Lower lobe of right lung (tissue), 2 donors: ENCODE measurements at places on chromosomes 3 and 15. TPM values are rescaled to one million over a fixed set of nuclear protein-coding genes. Genes with fewer than 3 reads are reported as not detected.

DNA sequence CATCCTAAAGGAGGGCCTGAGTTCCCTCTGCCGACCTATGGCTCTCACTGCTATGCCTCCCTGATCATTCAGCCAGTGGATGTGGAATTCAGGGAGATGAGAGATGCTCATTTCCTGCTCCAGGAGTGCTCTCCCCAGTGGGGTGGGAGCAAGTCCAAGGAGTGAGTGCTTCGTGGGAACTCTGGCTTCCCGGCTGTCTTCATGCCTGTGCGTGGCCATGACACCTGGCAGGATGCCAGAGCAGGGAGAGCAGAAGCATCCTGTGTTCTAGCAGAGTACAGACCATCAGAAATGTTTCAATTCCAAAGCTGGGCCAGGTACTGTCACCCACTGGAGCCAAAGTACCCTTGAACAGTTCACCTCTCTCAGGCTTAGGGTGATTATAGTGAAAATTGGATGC lies 45.1 kb downstream of the APH1B start:
- no peak overlapping the region for H3K4me3 ChIP-seq

KCNH8 gene
- 0.12 TPM for total RNA-seq

OR5K2 gene
- not detected for total RNA-seq

- DNase-seq: no peak
- no peak overlapping the region for H3K4me3 ChIP-seq
- H3K4me1 ChIP-seq: peaks cover 5% of the 10 kb centered on the region
- peaks cover 4% of the 10 kb centered on the region for H3K36me3 ChIP-seq
- no peak overlapping the region for H3K27ac ChIP-seq
Measured at GRCh38 chr3:100761211-100761942, 52.1 kb downstream of the TFG start.

DNA sequence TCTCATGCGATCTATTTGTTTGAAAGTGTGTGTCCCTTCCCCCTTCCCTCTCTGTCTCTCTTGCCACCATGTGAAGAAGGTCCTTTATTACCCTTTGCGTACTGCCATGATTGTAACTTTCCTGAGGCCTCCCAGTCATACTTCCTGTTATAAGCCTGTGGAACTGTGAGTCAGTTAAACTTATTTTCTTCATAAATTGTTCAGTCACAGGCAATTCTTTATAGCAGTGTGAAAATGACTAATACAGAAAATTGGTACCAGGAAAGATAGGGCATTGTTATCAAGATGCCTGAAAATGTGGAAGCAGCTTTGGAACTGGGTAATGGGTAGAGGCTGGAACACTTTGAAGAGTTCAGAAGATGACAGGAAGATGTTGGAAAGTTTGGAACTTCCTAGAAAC lies 743.7 kb upstream of the NECTIN3 start:
- no peak for DNase-seq
- H3K27ac ChIP-seq: no peak overlapping the region
- H3K4me1 ChIP-seq: no peaks in the 10 kb centered on the region
- no peaks in the 10 kb centered on the region for H3K36me3 ChIP-seq
- no peak overlapping the region for H3K4me3 ChIP-seq

CNTN6 gene
- total RNA-seq: 10.3 TPM

GRCh38 chr15:100595964-100596363 lies 6.0 kb downstream of the LINS1 start:
- no peak overlapping the region for H3K4me3 ChIP-seq
- H3K27ac ChIP-seq: peak overlapping the region; percentile 50
- DNase-seq: no peak
- peaks cover 6% of the 10 kb centered on the region for H3K4me1 ChIP-seq

- no peaks in the 10 kb centered on the region for H3K27me3 ChIP-seq
- H3K4me1 ChIP-seq: peaks cover 12% of the 10 kb centered on the region
- no peak overlapping the region for H3K27ac ChIP-seq
- no peak overlapping the region for H3K4me3 ChIP-seq
- H3K36me3 ChIP-seq: no peaks in the 10 kb centered on the region
Measured at GRCh38 chr3:149274220-149274619, 52.6 kb upstream of the CP start.

- H3K4me1 ChIP-seq: peaks cover 68% of the 10 kb centered on the region
- peak overlapping the region; percentile 28 for H3K27ac ChIP-seq
- peaks cover 13% of the 10 kb centered on the region for H3K36me3 ChIP-seq
- no peak overlapping the region for H3K4me3 ChIP-seq
- DNase-seq: no peak
- no peaks in the 10 kb centered on the region for H3K27me3 ChIP-seq
Measured at GRCh38 chr15:74793135-74794028, 11.5 kb downstream of the CSK start.

DNA sequence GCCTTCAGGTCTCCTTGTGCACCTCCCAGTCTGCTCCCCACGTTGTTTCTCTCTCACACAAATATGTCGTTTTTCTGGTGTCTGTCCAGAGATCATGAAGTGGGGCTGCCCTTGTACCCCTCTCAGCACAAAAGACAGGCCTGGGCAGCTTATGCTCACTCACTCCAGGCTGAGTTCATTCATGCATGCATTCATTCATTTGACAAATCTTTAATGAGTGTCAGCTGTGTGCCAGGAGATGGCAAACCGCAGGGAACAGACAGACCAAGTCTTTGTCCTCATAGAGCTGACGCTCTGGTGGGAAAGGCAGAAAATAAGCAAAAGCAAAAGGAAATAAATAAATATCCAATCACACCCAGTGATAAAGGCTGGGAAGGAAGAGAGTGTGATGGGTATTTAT lies 7.6 kb upstream of the TRH start:
- H3K27me3 ChIP-seq: no peaks in the 10 kb centered on the region
- no peak overlapping the region for H3K27ac ChIP-seq
- H3K4me3 ChIP-seq: no peak overlapping the region
- H3K4me1 ChIP-seq: no peaks in the 10 kb centered on the region

GRCh38 chr3:54270816-54271526 lies 148.6 kb downstream of the CACNA2D3 start:
- H3K27ac ChIP-seq: no peak overlapping the region
- H3K36me3 ChIP-seq: no peaks in the 10 kb centered on the region
- H3K4me1 ChIP-seq: no peaks in the 10 kb centered on the region

FBXO40 gene
- 0.09 TPM for total RNA-seq

LYZL4 gene
- total RNA-seq: not detected

MRPL46 gene
- 15.3 TPM for total RNA-seq

GRCh38 chr15:79978655-79979514 lies 7.9 kb upstream of the BCL2A1 start:
- peak overlapping the region; percentile 68 for H3K27ac ChIP-seq
- no peaks in the 10 kb centered on the region for H3K27me3 ChIP-seq
- peaks cover 17% of the 10 kb centered on the region for H3K4me1 ChIP-seq
- H3K36me3 ChIP-seq: no peaks in the 10 kb centered on the region
- H3K4me3 ChIP-seq: no peak overlapping the region
- no peak for DNase-seq

TEX55 gene
- not detected for total RNA-seq

GRCh38 chr3:189340680-189341460 lies 169.1 kb downstream of the TPRG1 start:
- no peak for DNase-seq
- H3K36me3 ChIP-seq: no peaks in the 10 kb centered on the region

GRCh38 chr3:58588030-58588614 lies 10.9 kb upstream of the FAM107A start:
- no peaks in the 10 kb centered on the region for H3K36me3 ChIP-seq
- H3K27me3 ChIP-seq: peaks cover 21% of the 10 kb centered on the region
- peaks cover 24% of the 10 kb centered on the region for H3K4me1 ChIP-seq
- no peak overlapping the region for H3K27ac ChIP-seq
- H3K4me3 ChIP-seq: no peak overlapping the region

GRCh38 chr3:76585794-76586392 lies 454.0 kb upstream of the ROBO2 start:
- H3K4me1 ChIP-seq: no peaks in the 10 kb centered on the region
- H3K4me3 ChIP-seq: no peak overlapping the region
- no peak overlapping the region for H3K27ac ChIP-seq

DNA sequence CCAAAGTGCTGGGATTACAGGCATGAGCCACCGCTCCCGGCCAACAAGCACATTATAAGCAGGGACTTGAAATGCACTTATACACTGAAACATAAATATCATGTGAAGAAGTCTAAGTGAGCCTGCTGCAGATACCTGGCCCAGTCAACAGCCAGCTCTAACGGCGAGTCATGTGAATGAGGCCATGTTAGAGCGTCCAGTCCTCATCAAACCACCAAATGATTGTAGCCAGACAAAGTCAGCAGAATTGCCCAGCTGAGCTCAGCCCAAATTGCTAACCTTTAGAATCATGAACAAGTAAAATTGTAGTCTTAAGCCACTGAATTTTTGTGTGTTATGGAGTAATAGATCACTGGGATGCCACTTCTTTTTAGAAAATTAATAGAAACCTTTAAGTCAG lies 37.8 kb upstream of the UACA start:
- peaks cover 25% of the 10 kb centered on the region for H3K4me1 ChIP-seq
- peaks cover 33% of the 10 kb centered on the region for H3K27me3 ChIP-seq
- peak overlapping the region; percentile 65 for H3K27ac ChIP-seq
- no peak overlapping the region for H3K4me3 ChIP-seq

GRCh38 chr15:39365873-39366272 lies 215.0 kb upstream of the THBS1 start:
- H3K4me3 ChIP-seq: no peak overlapping the region
- no peaks in the 10 kb centered on the region for H3K36me3 ChIP-seq
- no peaks in the 10 kb centered on the region for H3K27me3 ChIP-seq
- H3K4me1 ChIP-seq: no peaks in the 10 kb centered on the region
- no peak for DNase-seq

IL5RA gene
- 5.6 TPM for total RNA-seq

GRCh38 chr3:190526787-190527762 lies 13.2 kb downstream of the IL1RAP start:
- H3K27me3 ChIP-seq: no peaks in the 10 kb centered on the region
- no peak overlapping the region for H3K4me3 ChIP-seq
- peaks cover 12% of the 10 kb centered on the region for H3K4me1 ChIP-seq

IFT122 gene
- total RNA-seq: 29.9 TPM

DNA sequence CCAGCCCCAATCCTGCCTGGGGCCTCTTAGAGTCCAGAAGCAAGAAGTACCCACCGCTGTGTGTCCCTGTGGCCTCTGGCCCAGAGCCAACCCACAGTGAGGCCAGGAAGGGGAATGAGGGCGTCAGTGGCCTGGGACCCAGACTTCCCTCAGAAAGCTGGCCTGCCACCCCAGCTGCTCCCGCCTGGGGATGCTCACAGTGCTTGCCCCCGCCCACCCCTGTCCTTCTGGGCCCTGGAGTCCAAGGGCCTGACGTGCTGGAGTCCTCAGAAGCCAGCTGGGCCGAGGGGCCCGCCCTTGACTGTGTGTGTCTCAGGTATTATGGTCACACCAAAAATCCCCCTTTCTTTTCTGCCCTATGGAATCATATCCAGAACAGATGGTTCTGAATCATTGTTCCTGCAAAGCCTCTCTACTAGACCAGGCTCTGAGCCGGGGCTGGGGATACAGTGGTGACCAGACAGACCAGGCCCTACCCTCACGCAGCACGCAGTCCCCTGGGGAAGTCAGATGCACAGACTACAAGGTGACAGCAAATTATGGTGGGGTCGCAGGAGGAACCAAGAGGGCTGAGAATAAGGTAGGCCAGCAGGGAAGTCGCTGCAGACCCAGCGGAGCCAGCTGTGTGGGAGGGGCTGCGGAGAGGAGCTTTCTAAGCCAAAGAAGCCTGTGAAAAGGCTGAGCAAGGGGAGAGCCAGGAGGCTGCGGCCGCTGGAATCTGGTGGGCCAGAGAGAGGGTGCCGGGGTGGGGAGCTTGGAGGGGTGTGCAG lies 99.1 kb downstream of the VGLL4 start:
- no peak for DNase-seq
- H3K27me3 ChIP-seq: no peaks in the 10 kb centered on the region
- no peak overlapping the region for H3K4me3 ChIP-seq
- H3K27ac ChIP-seq: no peak overlapping the region
- peaks cover 17% of the 10 kb centered on the region for H3K4me1 ChIP-seq

GRCh38 chr3:170064108-170064507 lies 26.3 kb downstream of the GPR160 start:
- no peaks in the 10 kb centered on the region for H3K27me3 ChIP-seq
- H3K4me3 ChIP-seq: no peak overlapping the region
- H3K4me1 ChIP-seq: no peaks in the 10 kb centered on the region
- H3K36me3 ChIP-seq: no peaks in the 10 kb centered on the region
- H3K27ac ChIP-seq: no peak overlapping the region
- DNase-seq: no peak

DNA sequence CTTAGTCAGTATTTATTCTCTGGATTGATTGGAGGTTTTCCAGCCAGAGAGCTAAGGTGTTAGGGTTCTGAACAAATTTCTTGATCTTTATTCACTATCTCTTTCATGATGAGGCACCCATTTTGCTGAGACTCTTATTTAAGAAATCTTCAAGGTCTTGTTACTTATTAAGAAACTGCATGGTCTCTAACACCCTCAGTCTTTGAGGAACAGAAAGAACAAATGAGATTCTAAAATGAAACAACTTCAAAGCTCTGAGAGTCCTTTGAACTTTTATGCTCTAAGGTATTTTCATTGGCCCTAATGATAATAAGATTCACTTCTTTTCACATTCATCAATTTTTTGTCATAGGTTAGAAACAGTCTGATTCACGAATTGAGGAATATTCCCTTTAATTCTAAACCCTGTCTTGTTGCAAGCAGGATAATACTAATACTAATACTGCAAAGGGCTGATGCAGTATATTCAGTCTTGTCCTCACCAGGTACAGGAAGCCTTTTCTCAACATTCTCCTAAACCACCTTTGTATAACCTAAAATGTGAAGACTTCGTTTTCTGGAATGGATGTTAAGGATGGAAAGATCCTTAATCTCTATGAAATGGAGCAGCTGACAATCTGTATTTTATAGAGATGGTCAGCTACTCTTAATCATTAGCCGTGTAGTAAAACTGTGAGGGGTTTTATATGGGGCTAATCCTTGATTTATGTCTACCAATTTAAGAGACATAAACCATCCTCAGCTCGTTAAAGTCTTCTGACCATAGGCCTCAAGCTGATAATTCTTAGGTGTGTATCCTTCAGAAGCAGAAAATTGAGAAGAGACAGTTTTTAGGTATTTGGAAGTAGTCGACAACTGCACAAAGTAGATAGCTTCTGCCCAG lies 198.3 kb downstream of the OTOL1 start:
- no peak overlapping the region for H3K27ac ChIP-seq
- H3K4me3 ChIP-seq: no peak overlapping the region
- no peaks in the 10 kb centered on the region for H3K4me1 ChIP-seq
- H3K36me3 ChIP-seq: no peaks in the 10 kb centered on the region
- H3K27me3 ChIP-seq: no peaks in the 10 kb centered on the region

DNA sequence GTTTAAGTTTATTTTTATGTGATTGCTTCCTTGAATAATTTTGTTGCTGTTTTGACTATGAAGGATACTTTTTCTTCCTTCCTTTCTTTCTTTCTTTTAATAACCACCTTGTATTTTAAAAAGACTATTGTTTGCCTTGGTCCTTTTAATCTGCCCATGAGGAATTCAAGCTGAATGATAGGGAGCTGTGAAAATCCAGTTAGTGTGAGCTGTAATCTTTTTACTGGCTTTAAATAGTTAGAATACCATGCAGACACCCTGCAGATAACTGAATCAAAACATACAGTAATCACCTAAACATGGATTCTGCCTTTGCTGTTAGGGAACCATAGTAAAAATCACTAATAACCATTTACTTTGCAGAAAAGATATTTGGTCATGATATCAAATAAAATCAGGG lies 110.7 kb downstream of the RSRC1 start:
- H3K27ac ChIP-seq: no peak overlapping the region
- no peaks in the 10 kb centered on the region for H3K36me3 ChIP-seq
- H3K4me1 ChIP-seq: no peaks in the 10 kb centered on the region
- H3K27me3 ChIP-seq: no peaks in the 10 kb centered on the region

FOXL2NB gene
- not detected for total RNA-seq

RFT1 gene
- total RNA-seq: 18.3 TPM

- H3K36me3 ChIP-seq: no peaks in the 10 kb centered on the region
- no peak overlapping the region for H3K27ac ChIP-seq
- DNase-seq: no peak
- no peak overlapping the region for H3K4me3 ChIP-seq
Measured at GRCh38 chr3:174659511-174659910, 199.6 kb upstream of the NAALADL2 start.

RBPMS2 gene
- total RNA-seq: 4.0 TPM

GRCh38 chr3:48696601-48697000 lies 10.9 kb upstream of the NCKIPSD start:
- H3K27me3 ChIP-seq: no peaks in the 10 kb centered on the region
- no peak overlapping the region for H3K4me3 ChIP-seq
- H3K27ac ChIP-seq: no peak overlapping the region
- H3K4me1 ChIP-seq: peaks cover 51% of the 10 kb centered on the region
